ENCODE measurements at places on chromosomes 3 and 15.

DNA sequence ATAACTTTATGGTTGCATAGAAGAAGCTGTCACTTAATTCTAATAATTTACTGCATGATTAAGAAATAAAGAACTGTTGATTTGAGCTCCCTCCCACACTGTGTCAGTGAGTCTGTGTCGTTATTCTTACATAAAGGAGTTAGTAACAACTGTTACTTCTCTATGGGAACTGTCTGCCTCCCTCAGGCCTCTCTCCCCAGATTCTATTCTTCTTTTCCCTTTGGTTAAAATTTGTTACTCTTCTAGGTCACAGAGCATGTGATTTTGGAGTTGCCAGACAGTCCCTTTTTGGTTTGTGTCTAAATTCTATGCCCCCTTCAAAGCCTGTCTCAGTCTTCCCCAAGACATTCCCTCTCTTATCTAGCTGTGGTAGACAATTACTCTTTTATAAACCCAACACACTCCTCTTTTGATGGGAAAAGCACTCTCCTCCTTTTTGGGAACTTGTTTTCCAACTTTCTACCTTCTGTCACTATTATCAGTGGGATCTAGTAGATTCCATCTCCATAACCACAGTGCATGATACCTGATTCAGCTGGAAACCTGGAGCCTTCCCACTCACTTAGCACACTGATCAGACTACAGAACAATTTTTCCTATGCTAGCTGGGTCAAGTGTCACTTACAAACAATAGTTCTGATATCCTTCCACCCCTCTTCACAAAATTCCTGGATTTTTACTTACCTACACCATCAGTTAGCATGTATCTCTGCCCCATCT lies 422.1 kb upstream of the TGFBR2 start:
- no peak for DNase-seq

- DNase-seq = no peak
These were observed 172.9 kb upstream of the SLC2A2 start for GRCh38 chr3:171199473-171199829.

DNA sequence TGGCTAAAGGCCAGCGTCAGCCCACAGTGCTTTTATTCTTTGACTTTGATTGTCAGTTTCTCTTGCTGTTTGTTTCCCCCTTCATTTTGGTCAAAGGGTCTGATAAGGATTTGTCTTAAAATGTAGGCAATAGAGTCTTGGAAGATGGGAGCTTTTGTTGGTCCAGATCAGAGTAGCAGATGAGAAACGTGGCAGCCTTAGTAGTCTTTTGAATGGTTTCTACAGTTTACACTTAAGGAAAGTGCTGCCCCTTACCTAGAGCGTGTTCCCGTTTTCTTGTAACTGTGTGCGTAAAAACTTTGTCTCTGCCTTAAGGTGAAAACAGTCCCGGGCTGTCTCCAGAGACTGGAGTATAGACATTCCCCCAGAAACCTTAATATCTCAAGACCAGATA lies 630 bp downstream of the LXN start:
- DNase-seq = no peak

GRCh38 chr15:95439922-95440376 lies 890.6 kb upstream of the NR2F2 start:
- no peak for DNase-seq

DNA sequence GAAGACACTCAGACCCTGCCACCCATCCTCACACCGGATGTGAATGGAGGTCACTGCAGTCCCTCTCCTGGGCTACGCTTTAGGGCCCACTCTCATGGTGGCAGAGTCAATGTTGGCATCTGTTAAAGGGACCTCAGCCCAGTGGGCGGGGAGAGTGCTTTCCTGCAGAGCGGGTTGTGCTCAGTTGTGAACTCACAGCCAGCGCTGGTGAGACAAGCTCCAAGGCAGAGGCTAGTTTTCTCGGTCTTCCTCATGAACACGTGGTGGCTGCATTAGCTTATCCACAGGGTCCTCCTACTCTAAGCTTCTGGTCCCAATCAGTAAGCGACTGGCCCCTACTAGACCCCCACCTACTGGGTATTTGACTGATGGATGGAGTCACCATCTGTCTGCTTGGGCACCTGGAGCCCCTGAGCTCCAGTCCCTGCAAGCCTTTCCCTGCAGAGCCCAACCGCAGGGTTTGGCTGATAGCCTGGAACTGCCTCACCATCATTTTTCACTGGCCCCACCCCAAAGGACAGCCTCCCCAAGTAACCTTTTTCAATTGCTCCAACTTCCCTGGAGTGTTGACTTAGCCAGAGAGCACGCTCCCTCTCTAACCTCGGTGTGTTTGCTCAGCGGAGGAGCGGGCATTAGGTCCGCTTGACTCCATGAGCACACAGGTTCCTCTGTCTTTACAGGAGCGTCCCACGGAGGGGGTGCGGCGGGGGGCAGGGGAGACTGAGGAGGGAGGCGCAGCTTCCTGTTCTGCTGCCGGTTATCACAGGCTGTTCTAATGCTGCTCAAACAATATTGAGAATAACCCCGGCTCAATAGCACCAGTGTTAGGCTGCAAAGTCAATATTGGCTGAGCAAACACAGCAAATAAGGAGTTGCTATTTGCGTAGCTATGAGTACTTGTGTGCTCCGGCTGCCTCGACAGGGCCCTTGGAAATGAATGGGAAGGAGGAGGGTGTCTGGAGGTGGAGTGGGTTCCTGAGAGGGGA lies 141.7 kb downstream of the RPLP1 start:
- peak; percentile 98 for DNase-seq

GRCh38 chr3:103055021-103055520 lies 620.3 kb downstream of the ZPLD1 start:
- DNase-seq = no peak

DNA sequence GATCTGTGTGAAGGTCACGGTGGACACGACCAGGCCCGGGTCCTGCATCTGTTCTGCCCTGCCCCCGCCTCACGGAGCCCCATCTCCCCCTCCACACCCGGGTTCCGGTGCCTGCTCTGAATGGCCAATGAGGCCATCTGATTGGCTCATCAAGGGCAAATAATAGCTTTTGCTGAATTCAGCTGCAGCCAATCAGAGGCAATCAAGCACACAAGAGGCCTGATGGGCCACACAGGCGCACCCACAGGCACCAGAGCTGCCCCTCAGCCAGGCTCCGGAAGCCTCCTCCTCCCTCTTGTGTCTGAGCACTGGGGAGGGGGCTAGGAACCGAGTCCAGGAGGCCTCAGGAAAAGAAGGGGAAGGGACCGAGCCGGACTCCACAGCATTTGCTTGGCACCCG lies 49.5 kb downstream of the CACNA2D2 start:
- DNase-seq = no peak

DNA sequence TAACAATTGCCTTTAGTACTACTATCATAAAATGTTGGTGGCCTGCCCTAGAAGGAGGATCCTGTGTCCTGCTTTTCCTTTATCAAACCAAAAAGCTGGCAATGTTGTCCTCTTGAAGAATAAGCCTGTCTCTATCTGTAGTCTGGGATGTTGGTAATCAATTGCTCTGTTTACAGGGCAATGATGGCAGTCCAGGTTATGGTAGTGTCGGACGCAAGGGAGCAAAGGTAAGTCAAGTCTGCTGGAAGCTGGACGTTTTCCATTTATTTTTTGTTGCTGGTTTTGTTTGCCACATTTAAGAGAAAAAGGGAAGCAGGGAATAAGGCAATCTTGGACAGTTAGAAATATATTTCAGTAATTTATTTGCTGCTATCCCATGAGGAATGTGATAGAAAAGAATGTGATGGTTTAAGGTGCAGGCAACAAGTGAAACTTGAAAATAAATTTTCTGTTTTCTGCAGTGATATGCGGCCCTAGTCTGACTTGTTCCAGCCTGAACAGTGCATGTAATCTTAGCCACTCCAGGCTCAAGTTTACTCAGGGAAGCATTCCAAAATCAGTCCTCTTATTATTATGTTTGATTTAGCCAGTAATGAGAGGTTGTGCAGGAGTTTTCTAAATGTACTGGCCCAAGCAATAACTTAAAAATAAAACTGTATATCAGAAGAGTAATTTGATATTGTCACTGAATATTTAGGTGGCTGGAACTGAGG lies 110.3 kb downstream of the COL6A6 start:
- DNase-seq = no peak

- DNase-seq = no peak
These were observed 14.9 kb downstream of the SMAD3 start for GRCh38 chr15:67080118-67080899.
